ENCODE measurements at places on chromosomes 6 and 20. TPM values are rescaled to one million over a fixed set of nuclear protein-coding genes. Genes with fewer than 3 reads are reported as not detected.

SPINT3 gene
- not detected for total RNA-seq

MATN4 gene
- not detected for total RNA-seq

GRCh38 chr6:39411465-39411864 is 89.0 kb upstream of the KCNK16 start:
- DNase-seq: no peak

GRCh38 chr6:145601397-145601796 is 133.9 kb downstream of the EPM2A start:
- DNase-seq: no peak

SIRT5 gene
- total RNA-seq: 20.4 TPM

DNA sequence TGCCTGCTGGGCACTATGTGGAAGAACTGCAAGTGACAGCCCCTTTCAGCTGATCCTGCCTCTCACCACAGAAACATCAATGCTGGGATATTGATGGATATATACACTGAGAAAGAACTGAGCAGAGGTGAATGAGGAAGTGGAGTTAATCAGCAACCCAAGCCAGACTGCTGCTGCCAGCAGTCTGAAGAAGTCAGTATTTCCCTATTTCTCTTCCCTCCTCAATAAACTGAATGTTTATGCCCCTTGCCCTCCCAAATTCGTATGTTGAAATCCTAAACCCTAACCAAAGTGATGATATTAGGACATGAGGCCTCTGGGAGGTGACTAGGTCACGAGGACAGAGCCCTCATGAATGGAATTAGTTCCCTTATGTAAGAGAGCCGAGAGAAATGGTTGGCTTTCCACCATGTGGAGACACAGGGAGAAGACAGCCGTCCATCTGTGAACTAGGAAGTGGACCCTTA is 76.3 kb downstream of the CDK19 start:
- DNase-seq: no peak

RGS19 gene
- 10.3 TPM for total RNA-seq

GRCh38 chr6:157978021-157978783 is 3.5 kb upstream of the SYNJ2 start:
- DNase-seq: no peak

DNA sequence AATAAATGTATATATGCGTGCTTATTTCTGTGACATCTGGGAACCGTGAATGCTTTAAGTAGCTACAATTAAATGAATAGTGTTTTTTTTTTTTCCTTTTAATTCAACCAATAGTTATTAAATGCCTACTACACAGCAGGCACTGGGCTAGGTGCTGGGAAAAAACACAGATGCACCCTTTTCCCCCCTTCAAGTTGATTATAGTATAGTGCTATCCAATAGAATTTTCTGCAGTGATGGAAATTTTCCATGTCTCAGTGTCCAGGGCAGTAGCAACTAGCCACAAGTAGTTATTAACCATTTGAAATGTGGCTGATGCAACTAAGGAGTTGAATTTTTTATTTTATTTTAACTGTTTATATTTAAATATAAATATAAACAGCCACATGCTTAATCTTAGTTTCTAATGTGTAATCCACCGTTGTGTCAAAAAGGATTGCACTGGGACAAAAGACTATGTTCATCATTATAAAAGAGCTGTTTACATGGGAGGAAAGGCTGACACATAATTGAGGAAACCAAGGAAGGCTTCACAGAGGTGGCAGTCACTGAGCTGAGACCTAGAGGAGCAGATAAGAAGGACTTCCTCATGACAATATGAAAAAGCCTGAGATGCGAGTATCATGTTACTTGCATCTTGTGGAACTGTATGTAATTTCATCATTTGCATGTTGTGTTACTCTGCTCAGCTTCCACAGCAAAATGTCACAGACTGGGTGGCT is 261.2 kb upstream of the PLCB4 start:
- DNase-seq: no peak

KHDRBS2 gene
- 0.89 TPM for total RNA-seq

UNC5CL gene
- 1.6 TPM for total RNA-seq

GRCh38 chr6:41561416-41561815 is 15.2 kb downstream of the FOXP4 start:
- no peak for DNase-seq

GRCh38 chr6:33974471-33974870 is 170.7 kb upstream of the MLN start:
- DNase-seq: peak; percentile 10

LTA gene
- total RNA-seq: not detected

DNA sequence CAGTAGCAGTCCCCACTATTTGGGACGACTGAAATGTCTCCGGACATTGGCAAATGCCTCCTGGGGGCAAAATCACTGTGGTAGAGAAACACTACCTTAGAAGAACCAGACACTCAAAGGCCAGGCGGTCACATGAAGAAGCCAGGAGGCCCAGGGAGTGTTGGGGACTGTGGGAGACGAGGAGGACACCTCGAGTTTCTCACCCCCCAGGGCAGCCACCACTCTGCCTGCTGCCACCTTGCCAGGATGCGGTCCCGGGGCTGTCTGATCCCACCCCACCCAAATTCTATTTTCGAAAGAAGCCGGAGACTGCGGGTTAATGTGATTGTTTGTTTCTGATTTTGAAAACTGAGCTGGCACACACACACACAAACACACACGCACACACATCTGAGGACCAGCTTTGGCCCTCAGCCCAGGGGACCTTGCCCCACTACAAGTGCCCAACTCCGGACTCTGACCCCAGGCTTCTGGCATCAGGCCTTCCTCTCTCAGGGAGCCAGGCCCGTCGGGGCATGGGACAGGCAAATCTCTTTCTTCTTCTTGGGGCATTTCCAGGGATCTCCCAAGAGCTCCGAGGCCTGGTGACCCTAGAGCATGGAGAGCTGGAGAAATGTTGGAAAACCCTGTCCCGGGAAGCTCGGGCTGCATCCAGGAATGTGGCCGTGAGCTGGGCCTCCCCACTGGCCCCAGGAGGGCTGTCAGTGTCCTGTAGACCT is 187.5 kb upstream of the PMEPA1 start:
- no peak for DNase-seq

CCM2L gene
- 8.2 TPM for total RNA-seq

DEFB127 gene
- not detected for total RNA-seq

DNA sequence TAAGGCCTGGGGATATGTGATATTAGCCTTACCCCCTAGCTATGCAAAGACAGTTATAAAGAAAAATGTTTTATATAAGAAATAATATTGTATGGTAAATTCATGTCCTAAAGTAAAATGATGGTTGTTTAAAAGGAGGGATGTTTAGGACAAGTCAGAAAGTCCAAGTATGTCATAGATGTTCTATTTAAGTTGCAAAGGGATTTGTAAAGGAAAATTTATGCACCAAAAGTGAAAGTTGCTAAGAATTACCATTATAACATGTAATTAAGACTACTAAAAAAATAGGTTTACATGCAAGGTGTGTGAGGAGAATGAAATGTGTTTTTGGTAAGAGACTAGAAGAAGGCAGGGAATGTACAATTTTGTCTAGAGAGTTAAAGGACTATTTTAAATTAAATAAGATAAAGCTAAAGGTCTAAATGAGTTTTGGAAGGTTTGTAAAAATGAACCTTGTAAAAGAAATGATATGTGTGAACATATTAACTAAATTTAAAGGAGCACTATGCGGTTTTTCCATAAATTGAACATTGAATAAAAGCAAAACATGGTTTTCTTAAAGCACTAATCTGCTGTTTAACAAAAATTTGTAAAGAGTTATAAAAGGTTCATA is 22.7 kb upstream of the GOPC start:
- no peak for DNase-seq

CFAP206 gene
- 1.3 TPM for total RNA-seq

DNA sequence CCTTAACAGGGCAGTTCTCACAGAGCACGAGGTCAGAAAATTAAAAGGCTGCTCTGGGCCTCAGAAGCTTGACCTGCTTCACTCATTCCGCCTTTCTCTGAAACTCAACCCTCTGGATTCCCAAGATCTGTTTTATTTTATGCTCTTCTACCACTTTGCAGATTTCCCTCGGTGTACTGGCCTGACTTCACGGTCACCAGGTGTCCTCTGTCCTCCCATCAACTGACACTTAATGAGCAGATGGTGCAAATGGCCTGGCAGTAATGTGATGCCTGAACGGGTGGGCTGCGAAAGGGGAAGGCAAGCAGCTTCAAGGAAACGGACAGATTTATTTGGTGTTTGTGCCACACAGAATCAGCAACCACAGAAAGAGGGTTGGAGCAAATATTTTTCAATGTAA is 169.7 kb upstream of the TFAP2D start:
- DNase-seq: no peak

OR2H2 gene
- total RNA-seq: not detected

SLC22A2 gene
- total RNA-seq: not detected

PLN gene
- 89.3 TPM for total RNA-seq

DNA sequence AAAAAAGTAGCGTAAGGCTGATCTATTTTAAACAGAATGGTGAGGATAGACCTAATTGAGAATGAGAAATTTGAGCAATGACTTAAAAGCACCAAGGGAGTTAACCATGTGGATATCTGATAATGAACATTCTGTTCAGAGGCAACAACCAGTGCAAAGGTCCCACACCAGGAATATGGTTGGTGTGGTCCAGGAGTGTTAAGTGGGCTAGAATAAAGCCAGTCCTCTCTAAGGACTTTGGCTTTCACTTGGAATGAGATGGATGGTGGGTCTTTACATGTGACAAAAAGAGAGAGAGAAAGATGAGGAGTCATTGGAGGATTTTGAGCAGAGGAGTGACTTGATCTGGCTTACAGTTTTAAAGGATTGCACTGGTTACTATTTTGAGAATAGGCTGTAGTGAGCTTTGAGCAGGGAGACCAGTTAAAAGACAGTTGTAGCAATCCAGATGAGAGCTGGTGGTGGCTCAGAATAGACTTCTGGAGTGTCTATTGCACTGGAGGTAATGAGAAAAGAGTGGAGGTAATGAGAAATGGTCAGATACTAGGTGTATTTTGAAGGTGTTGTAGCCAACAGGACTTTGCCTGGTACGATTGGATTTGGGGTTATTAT is 89.8 kb downstream of the SCAF8 start:
- DNase-seq: no peak

SRMS gene
- total RNA-seq: 0.26 TPM

- DNase-seq: no peak
These were observed 453.2 kb upstream of the PTCHD4 start for GRCh38 chr6:48564036-48564820.

OXT gene
- not detected for total RNA-seq

DNA sequence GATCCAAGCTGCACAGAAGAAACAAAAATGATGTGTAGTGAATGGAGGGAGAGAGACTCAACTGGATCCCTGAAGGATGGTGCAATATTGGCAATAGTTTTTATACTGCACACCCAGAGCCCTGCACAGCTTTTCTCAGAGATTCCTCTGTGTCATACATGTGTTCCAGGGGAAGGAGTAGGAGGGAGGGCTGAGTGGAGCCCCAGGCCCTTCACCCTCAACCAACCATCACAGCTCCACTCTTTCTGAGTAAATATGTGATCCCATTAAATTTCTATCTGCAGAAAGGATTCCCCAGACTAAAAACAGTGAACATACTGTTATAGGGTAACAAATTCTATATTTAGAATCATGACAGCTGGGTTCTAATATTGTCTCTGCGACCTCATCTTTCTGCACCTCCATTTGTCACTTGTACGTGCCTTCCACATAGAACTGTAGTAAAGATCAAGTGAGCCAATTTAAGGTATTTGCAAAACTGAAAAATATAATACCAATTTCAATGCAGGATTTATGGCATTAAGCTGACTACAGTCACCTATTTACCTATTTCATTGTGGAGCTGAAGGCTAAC is 421.4 kb upstream of the NRSN1 start:
- no peak for DNase-seq

DNA sequence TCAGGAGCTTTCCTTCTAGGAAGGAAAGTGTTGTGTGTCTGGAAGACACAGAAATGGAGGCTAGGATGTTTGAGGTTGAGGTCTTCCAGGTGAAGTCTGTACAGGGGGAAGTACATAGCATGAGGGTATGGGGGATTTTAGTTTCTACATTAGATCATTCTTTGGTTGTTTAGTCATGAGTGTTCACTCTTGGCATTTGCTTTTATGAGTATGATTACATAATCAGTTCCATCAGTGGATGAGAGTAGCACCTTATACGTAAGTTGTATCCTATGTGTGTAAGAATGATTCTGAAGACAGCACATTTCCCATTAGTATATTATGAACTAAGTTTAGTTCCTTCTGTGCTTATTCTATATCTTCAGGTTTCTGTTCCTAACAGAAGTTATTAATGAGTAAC is 1.9 kb downstream of the CDYL start:
- DNase-seq: no peak

DNA sequence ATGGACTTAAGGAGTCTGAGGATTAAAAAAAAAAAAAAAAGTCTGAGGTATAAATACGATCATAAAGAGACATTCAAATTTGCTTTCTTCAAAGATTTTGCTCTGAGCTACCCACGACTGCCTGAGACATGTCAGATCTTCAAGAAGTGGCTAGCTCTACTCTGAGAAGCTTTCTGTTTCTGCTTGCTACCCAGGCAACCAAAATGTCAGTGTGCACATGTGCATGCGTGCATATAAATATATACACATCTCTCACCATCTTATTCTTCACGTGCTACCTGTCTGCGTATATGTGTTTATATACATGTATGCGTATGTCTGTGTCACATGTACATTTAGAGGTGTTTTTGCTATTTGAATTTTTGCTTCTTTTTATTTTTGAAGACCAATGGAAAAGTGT is 299.6 kb upstream of the STXBP5 start:
- DNase-seq: no peak

Measured in ureter (tissue), 1 donor.